ENCODE measurements at places on chromosomes 11 and 22.

DNA sequence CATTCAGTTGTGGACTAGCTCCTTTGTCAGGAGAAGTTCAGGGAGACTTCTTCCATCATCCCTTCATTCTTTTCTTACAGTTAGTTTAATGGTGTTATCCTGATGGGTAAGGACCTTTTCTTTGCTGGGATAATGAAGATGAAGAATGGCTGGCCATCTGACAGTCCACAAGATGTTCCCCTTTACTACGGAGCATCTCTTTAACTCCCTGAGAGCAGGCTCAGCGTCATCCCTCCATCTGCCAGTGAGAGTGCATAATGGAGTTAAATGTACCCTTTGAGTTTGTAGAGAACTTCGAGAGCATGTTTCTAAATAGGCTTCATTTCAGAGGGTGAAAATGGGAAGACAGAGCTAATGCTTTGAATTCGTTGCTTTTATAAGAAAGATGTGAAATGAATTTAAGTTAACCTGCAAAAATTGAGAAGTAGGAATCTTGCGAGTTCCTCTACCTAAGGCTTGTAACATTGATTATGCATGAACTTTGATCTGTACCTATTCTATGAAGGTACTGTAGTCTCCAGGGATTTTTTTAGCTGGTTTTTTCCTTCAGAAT is 1.7 kb downstream of the EP300 start:
- no peak for DNase-seq

DNA sequence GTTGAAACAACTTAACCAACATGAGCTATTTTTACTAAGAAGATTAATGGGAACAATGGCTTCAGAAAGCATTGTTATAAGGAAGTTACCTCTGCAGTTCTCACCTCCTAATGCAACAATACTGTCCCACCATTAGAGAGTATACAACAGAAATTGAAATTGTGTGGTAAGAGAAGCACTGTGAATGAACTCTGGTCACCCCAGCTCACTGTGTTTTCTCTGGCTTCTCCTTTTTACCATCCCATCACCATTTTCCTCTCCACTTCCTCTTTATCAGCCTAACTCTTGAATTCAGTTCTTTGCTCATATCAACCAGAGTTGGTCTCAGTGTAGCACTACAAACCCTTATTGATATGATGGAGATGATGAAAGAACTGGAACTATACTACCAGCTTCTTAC is 138.0 kb upstream of the POU2AF2 start:
- no peak for DNase-seq

DNA sequence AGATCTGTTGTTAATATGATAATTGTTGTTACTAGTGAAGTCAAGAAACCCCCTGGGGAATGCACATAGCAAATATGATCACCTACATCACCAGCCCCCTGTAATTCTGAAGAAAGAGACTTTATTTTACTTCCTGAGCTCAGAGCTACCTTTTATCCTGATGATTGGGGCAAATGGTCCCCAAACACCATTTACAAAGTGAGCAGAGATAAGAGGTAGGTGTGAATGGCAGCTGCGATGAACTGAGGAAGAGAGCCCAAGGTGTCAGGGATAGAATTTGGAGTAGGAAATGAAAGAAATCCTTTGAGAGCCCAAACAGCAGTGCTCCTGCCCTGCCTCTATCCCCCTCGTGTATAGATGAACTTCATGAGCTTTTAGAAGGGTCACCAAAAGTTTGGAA is 69.1 kb downstream of the TENM4 start:
- DNase-seq: no peak

- DNase-seq: no peak
These were observed 8.4 kb downstream of the XBP1 start for GRCh38 chr22:28791841-28792490.

GRCh38 chr22:25447067-25447685 is 117.3 kb upstream of the GRK3 start:
- DNase-seq: no peak

Measured in fibroblast of the conjunctiva (primary cell).